ENCODE measurements at places on chromosomes 7 and 10.

DNA sequence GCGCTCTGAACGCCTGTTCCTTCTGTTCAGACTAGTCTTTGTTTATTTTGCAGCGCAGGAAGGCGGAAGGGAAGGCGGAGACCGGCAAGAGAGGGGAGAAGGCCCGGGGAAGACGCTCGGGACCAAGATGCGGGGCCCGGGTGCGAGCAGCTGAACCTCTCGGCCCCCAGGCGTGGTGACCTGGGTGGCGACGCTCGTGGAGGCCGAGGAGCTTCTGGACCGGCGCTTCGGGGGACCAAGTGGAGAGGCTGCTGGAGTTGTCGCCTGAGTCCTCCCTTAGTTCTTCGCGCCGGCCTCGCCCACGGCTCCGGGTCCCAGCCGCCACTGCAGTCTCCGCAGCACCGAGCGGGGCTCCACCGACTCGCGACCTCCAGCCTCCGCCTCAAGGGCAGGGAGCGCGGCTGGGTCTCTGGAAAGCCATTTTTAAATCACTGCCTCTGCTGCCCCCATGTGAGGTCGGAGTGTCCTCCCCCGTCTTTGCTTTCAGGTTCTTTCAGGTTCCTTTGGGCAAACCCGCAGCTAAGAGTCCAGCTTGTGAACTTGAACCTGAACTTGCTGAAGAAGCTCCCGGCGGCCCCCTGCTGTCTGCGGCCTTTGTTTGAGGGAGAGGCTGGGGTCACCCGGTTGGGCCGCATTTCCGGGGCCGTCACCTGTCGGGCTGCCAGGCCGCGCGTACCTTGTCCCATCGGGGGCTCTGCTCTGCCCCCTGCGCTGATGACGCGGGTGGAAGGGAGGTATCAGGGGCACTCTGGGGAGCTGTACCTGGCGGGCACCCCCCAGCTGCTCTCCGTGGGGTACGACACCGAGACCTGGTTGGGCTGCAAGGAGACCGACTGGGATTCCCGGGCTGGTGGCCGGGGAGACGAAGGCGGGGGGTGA, 136.0 kb downstream of the KIF20B start:
- peak; percentile 15 for DNase-seq

DNA sequence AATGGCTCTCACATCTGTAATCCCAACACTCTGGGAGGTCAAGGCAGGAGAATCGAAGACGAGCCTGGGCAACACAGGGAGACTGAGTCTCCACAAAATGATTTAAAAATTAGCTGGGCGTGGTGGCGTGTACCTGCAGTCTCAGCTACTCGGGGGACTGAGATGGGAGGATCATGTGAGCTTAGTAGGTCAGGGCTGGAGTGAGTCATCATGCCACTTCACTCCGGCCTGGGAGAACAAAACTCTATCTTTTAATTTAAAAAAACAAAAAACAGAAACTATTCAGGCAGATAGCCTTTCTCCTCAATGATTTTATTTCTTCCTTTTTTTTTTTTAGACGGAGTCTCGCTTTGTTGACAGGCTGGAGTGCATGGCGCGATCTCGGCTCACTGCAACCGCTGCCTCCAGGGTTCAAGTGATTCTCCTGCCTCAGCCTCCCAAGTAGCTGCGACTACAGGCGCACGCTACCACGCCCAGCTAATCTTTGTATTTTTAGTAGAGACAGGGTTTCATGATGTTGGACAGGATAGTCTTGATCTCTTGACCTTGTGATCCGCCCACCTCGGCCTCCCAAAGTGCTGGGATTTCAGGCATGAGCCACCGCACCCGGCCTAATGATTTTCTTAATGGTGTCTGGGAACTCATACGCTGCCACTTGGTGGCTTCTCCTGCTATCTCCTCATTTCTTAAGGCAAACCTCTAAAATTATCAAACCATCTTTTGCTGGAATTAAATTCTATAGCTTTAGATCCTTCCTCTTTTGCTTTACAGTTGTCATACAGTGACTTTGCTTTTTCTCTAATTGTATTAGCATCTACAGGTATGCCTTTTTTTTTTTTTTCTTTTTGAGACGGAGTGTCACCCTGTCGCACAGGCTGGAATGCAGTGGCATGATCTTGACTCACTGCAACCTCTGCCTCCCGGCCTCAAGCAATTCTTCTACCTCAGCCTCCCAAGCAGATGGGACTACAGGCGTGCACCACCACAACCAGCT, 22.9 kb downstream of the SRPK2 start:
- no peak for DNase-seq

- no peak for DNase-seq
These were observed 435.8 kb downstream of the DNAJB6 start for GRCh38 chr7:157772486-157773130.

- DNase-seq = no peak
These were observed 99.0 kb downstream of the AOAH start for GRCh38 chr7:36625247-36625646.

GRCh38 chr10:110805292-110805691, 66.4 kb upstream of the PDCD4 start:
- DNase-seq = no peak

DNA sequence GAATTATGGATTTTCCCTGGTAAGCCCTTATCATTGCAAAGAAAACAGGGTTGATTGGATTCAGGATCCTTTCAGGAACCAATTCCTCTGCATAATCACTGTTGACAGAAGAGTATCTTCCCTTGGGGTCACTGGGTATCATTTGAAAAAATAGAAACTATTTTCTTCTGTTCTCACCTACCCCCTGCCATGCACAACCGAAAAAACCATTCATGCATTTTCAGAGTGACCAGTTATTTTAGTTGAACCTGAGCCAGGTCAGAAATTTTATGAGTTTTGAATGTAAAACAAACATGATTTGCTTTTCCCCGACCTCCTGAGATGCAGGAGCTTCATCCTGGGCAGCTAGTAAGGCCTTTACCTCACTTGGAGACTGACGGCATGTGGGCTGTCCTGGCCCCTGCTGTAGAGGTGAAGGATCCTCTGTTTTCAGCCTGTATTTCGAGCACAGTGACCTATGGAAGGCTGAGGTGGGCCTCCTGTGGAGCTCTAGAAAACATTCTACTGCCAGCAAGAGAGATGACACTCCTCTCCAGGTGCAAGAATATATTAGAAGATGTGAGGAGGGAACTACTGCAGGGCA, 30.1 kb downstream of the TMEM178B start:
- no peak for DNase-seq

DNA sequence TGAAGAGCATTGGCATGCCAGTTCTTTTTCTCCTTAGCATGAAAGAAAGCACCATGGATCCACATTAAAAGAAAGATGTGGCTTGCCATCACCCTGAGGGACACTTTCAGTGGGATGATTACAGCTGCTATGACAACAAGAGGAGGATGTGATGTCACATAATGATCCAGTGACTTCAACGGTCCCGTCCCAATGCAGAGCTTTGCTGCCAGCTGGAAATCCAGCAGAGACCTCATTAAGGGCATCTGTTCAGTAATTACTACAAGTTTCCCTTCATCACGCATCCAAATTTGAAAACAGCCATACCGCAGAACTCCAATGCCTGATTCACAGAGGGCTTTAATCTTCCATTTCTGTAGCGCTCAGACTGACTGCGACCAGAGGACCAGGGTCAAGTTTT, 206.6 kb downstream of the LSM5 start:
- no peak for DNase-seq

GRCh38 chr10:77406764-77407430, 230.7 kb downstream of the KCNMA1 start:
- no peak for DNase-seq

DNA sequence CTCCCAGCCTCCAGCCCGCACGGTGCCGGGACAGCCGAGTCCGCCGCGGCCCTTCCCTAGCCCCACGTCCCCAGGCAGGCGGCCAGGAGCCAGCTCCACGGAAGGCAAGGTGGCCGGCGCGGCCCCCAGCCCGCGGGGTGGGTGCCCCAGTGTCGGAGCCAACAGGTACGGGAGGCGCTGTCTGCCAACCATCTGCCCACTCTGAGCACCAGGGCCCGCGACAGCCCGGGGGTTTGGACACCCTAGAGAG, 75.8 kb downstream of the CALN1 start:
- no peak for DNase-seq

DNA sequence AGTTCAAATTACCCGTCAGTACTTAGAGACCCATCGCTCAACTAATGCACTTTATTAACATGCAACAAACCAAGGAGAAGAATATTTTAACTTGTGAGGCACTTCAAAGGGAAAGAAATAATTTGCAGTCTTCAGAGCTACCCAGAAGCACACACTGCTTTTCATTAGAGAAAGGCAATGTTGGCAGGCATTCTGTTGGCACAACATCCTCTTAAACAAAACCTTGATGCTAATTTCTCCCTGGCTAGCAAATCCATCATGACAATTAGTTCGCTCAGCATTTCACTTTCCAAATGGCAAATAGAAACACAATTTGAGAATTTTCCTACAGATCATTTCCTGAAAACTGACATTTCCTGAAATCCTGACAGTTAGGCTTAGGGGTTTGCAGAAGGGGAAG, 155.6 kb upstream of the FAM13C start:
- DNase-seq = no peak

GRCh38 chr10:86657011-86657395, 2.7 kb downstream of the OPN4 start:
- DNase-seq = no peak

DNA sequence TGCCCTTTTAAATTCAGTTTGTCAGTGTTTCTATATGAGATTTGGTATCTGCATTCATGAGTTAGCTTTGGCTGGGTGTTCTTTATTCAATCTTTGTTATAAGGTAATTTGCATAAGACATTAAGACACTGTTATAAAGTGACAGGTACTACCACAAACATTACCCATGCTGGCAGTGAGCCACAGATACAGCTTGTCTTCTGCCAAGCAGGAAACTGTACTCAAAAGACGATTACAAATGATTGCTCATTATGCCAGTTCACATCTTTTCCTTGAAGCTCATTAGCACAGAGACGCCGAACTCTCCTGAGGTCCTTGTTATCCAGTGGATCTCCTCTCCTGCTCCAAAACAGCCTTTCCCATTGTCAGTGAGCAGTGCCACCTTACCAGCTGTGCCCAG, 30.4 kb downstream of the AMPH start:
- no peak for DNase-seq

DNA sequence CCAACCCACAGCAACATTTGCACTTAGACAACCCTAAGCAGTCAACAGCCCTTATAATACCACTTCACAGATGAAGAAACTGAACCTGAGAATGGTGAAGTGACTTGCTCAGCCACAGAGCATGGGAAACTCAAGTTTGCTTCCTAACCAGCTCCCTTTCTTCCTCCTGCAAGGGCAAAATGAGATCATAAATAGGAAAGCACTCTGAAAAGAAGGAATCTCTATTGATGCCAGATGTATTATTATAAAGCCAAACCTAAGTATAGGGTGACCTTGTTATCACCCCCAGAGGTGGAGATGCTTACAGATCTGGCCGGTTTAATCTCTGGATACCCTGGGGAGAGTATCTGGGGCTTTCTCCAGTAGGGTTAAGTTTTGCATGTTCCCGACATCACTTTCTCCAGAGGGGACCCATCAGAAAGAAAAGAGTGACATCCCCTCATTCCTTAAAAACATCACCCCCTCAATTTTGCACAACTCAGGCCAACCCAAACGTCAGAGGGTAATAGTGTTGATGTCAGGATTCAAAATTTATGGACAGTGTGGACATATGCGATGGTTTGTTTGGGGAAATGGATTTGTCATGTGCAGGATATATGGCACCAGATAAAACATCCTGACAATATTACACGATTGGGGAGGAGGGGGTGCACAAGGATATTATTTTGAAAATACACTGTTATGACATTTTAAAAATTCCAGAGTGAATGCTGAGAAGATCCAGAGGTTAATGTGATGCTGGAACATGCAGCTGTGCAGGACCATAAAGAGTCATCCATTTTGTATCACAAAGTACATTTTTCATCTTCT, 24.0 kb upstream of the XPNPEP1 start:
- no peak for DNase-seq

GRCh38 chr7:132055336-132056120, 499.1 kb upstream of the PODXL start:
- no peak for DNase-seq

GRCh38 chr10:62528441-62528840, 154.3 kb downstream of the ZNF365 start:
- DNase-seq = no peak

GRCh38 chr7:391411-391951, 101.5 kb downstream of the FOXL3 start:
- no peak for DNase-seq

GRCh38 chr7:11379641-11380040, 406.0 kb downstream of the PHF14 start:
- no peak for DNase-seq

DNA sequence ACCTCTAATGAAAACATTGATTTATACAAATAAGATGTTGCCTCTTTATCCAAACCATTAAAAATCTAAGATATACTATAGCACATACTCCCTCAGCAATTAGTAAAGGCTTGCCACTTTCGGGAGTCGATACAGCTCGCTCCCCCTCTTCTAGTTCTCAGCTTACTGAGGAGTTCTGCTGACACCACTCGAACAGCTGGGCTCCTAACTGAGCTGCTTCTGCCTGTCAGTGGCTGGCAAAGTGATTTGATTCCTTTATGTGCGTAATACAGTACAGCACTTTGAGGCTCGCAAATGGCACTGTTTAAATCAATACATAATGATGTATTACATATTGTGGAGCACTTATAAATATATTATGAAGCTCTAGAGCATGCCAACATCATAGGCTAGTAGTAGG, 241.8 kb downstream of the CREB5 start:
- no peak for DNase-seq

GRCh38 chr7:142626420-142627035, 122.7 kb upstream of the PRSS1 start:
- peak; percentile 42 for DNase-seq

GRCh38 chr10:104123397-104123796, 1.4 kb downstream of the SFR1 start:
- no peak for DNase-seq

DNA sequence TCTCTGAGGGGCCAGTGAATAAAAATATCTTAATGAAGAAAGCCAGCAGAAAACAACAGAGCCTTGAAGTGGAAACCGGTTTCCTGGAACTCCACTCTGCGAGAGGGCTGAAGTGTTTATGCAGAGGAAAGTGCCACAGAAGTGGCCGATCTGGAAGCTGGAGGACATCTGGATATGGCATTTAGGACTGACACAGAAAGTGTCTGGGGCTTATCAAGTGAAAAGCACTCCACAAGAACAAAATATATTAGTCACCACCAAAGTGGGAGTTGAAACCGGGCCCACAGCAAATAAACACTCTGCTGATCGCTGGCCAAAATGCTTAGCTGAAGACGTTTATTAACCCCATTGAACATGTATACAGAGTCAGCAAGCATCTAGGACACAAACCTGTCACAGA, 7.8 kb downstream of the NOD1 start:
- no peak for DNase-seq

- DNase-seq = peak; percentile 48
These were observed 20.5 kb upstream of the RASGEF1A start for GRCh38 chr10:43287056-43288007.

Measured in activated T-helper 1 cell treated with anti-CD3 and anti-CD28 coated beads, Interleukin-2, amount 50 U/mL, for 16 hours (primary cell).